ENCODE measurements at places on chromosomes 2 and 18.

GRCh38 chr2:176595986-176596385 lies 326.7 kb downstream of the MTX2 start:
- DNase-seq = no peak

DNA sequence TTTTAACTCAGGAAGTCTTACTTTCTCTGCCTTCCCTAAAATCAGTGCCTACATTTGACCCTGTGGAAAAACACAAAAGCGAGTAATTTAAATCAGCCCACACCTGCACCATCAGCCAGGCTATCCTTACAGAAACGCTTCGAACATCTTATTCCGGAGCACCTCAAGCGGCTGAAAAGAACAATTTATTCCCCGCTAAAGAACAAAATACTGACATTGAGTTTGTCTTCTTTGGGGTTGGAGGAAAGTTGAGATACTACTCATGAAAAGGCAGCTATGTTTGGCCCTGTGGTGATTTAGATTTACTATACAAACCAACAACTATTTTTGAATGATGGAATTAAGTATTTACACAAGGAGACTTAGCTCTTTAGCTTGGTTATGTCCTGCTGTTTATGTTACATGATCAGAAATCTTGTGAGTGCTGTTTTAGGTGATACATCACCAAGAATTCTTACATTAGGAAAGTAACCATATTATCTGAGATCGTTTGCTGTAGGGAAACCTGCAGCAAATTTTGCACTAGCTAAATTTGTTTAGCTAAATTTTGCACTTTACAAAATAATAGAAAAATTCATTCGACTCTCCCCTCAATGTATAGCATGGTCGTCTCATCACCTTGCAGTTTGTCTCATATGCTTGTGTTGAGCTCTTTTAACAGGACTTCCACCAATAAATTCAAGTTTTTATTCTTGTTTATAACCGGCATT lies 158.8 kb upstream of the SIX2 start:
- no peak for DNase-seq

GRCh38 chr18:37508207-37508606 lies 57.4 kb downstream of the CELF4 start:
- DNase-seq = peak; percentile 21

- DNase-seq = no peak
Observed at GRCh38 chr18:907885-908757, 3.5 kb downstream of the ADCYAP1 start.

DNA sequence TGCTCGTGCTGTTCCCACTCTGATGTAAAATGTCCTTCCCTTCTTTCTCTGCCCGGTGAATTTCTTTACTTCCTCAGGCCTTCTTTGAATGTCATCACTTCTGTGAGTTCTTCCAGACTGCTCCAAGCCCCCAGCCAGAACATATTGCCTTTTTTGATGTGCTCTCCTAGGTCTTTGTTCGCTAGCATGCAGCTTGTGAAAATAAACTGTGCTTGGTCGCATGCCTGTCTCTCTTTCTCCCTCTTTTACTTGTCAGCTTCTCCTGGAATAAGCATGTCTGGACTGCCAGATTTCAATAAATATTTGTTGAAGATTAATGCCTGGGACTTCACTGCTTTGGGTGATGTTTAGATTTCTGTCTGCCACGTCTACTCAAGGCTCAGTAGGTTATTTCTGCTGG lies 82.7 kb upstream of the ARHGAP28 start:
- no peak for DNase-seq

DNA sequence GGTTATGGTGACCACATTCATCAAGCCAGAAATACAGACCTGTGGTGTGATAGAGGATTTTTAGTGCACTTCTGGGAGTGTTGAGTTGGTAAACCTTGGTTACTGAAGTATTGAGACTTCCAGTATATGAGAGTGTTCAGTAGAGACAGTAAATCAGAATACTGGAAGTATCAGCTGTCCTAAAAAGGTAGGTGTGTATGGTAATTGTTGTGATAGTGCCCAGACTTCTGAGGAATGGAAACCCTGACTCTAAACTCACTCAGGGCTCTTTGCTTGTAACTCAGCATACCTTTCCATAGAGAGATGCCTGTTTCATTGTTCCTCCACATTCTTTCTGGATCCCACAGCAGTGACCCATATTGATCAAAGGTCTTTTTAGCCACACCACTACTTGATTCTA lies 217.1 kb downstream of the SETBP1 start:
- DNase-seq = no peak

- DNase-seq = no peak
Observed at GRCh38 chr2:205660521-205661124, 21.7 kb upstream of the NRP2 start.

DNA sequence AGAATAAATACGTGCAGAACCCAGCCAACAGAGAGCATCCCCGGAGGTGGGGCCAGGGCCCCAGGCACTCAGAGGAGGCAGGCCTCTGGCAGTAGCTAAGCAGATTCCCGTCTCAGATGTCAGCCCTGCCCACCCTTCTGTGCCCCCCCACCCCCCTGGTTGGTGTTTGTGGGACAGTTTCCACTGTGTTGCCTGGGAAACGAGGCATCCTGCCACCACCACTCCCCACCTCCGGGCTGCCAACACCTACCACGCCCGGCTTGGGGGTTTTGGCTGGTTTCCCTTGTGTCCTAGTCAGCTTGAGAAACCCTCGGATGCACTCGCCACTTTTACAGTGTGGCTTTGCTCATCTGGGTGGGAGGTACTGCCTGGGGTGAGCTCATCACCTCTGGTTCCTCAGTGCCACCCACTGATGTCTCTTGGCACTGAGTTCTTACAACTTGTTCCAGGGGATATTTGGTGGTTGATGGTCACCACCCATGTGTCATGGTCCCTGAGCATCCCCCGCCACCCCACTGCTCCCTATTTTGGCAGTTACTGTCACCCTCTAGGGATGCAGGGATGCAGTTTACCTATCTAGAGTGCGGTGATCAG lies 72.4 kb upstream of the YWHAQ start:
- DNase-seq = peak; percentile 27

- no peak for DNase-seq
Observed at GRCh38 chr2:5889519-5889918, 197.3 kb downstream of the SOX11 start.

- DNase-seq = no peak
Observed at GRCh38 chr2:233208382-233209116, 42.9 kb upstream of the ATG16L1 start.

- peak; percentile 88 for DNase-seq
Observed at GRCh38 chr18:62881509-62882016, 166.2 kb downstream of the PHLPP1 start.

DNA sequence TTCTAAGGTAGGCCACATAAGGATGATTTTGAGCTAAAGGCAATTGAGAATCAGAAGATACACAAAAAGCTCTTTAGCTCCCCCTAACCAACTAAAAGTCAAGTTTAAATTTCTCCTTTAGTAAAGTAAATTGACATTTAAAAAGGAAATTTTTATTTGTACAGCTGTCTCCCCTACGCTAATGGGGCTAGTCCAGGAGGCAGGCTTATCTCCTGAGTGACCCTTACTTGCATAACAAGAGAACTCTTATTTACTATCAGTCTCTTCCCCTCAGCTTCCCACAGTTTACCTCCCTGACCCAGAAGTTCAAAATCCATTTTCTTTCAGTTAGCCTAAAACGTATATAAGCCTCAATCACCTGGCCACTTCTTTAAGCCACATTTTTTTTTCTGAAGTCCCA lies 1002.8 kb upstream of the NRXN1 start:
- DNase-seq = no peak

Measured in NCI-H1092 (cell line).